Substantia nigra (tissue), 51 donors: ENCODE measurements at places on chromosomes 5 and 9.

- peak; percentile 81 for DNase-seq
Observed at GRCh38 chr5:109468737-109469420, 59.1 kb upstream of the PJA2 start.

- no peak for DNase-seq
Observed at GRCh38 chr5:33310451-33310850, 130.3 kb upstream of the TARS1 start.

DNA sequence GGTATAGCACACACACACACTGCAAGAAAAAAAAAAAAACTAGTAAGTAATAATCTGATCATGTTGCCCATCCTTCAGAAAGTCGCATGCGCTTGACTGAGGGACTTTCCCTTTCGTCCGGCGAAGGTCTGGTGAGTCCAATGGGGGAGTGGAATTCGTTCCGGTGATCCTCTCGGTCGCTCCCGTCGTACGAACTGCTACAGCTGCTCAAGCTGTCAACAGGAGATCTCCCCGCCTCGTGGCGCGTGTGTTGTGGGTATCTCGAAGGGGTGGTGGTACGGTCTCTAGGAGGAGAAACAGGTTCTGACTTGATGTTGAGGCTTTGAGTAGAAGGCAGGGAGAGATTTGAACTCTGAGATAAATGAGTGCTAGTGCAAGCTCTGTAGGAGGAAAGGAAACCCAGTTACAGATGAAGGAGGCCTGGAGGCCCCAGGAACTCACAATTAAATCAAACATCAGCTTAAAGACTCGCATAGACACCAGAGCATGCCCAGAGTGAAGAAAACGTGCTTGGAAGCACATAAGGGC, 160.4 kb downstream of the MEF2C start:
- DNase-seq: no peak

DNA sequence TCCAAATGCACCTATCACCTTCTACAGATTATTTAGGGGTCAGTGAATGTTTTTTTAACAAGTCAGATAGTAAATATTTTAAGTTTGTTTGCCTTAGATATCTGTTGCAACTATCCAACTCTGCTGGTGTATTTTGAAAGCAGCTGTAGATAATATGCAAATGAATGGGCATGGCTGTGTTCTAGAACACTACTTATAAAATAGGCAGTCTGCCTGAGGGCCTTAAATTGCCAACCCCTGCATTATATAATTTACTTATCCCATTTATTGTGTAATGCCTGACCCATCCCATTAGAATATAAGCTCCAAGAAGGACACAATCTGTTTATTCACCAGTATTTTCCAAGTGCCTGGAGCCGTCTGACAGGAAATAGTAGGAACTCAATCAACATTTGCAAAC, 149.0 kb downstream of the TTC39B start:
- DNase-seq: no peak

- no peak for DNase-seq
Observed at GRCh38 chr5:153358315-153358976, 132.0 kb upstream of the GRIA1 start.
